ENCODE measurements at places on chromosomes 4 and X. TPM values are rescaled to one million over a fixed set of nuclear protein-coding genes. Genes with fewer than 3 reads are reported as not detected.

Gene MAGEA2B
- total RNA-seq: not detected

Gene NLRP2B
- total RNA-seq: not detected

Gene FRMPD4
- 0.41 TPM for total RNA-seq

Gene DTHD1
- total RNA-seq: not detected

Gene TCEAL7
- 52.5 TPM for total RNA-seq

Gene SERPINA7
- total RNA-seq: not detected

Gene DMRTC1B
- total RNA-seq: not detected
